NCI-H526 treated with DMSO at 0.1 percent for 48 hours (cell line): ENCODE measurements at places on chromosomes 2 and 18.

DNA sequence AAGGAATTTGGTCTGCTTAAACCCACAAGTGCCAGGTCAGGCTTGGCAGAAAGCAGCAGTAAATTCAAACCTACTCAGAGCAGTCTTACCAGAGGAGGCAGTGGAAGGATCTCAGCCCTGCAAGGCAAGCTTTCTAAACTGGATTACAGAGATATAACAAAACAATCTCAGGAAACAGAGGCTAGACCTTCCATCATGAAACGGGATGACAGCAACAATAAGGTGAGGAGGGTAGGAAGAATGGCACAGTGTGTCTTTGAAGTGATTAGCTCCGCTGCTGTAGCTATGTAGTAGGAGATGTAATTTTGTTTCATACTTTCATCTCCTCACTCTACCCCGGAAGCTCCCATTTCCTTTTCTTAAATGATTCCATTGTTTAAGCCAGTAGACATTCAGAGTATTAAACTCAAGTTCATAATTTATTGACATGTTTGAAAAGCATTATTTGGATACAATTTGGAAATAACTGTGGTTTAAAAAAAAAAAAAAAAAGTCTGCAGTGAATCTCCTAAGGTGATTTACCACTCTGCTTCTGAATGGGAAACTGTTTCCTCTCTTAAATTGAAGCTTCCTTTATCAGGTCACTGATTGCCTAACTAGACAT, 29.4 kb upstream of the DYSF start:
- DNase-seq = no peak

- no peak for DNase-seq
These were observed 1.6 kb downstream of the PDCD1 start for GRCh38 chr2:241857041-241857541.

- no peak for DNase-seq
These were observed 405.9 kb upstream of the HS6ST1 start for GRCh38 chr2:128724547-128724946.

- no peak for DNase-seq
These were observed 1518.1 kb upstream of the ZEB2 start for GRCh38 chr2:146038014-146038413.

DNA sequence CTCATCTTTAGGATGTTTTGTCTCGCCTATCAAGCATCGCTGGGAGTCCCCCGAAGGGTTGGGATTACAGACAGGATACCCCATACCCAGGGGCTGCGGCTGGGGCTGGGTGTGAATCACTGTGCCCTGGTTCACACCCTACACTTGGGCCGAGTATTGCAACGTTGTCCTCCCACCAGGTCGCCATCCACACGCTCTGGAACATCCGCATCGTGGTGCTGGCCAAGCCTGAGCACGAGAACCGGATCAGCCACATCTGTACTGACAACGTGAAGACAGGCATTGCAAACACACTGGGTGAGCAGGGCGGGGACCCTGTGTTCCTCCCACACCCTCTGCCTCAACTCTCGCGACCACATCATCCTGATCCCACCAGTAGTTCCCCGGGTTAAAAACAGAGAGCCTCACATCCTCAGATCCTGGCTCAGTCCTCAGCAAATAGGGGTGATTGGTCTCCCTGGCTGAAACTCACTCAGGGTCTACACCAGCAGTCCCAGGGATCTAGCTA, 87.3 kb upstream of the ATG16L1 start:
- DNase-seq = no peak

DNA sequence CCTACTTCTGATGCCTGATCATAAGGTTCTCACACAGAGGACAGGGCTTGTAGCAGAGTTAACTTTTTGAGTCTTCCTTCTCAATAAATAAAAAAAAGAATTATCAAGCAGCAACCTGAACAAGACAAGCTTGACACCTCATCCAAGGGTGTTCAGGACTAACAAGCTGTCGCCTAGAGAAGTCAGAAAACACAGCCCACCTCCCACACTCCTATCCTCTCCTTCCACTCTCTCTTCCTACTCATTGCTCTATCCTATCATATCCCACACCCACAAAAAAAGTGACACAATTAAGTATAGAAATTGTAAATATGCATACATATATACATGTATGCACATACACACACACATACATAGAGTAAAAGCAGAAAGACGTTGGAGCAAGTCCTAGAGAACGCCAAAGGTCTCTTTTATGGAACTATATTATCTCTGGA, 5.4 kb downstream of the NBAS start:
- DNase-seq = no peak

DNA sequence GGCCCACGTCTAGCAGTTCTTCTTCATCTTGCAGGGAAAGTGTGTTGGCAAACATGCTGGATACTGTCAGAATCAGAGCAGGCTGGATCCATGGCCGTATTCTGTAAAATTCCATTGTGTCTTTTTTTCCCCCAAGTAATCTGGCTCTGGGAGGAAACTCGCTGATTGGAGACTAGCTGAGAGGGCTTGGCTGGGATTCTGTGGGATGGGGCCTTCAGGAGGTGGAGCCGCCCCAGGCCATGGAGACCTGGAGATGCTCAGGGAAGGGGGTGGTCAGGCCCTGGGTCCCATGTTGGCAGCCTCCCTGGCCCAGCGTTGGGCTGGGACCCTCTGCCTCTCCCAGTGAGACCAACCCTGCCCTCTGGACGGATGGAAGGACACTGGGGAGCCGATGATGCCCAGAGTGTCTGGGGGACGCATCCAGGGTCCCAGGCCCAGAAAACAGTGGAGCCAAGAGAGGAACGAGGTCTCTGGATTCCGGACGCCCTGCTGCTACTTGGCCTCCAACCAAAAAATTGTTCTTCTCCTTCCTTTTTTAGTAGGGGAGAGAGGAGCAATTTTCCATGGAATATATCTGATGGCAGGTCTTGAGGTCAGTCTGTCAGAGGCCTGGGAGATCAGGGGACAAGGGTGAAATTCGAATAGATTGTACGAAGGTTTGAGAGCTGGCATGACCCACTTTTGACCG, 114.5 kb downstream of the AGAP1 start:
- no peak for DNase-seq

DNA sequence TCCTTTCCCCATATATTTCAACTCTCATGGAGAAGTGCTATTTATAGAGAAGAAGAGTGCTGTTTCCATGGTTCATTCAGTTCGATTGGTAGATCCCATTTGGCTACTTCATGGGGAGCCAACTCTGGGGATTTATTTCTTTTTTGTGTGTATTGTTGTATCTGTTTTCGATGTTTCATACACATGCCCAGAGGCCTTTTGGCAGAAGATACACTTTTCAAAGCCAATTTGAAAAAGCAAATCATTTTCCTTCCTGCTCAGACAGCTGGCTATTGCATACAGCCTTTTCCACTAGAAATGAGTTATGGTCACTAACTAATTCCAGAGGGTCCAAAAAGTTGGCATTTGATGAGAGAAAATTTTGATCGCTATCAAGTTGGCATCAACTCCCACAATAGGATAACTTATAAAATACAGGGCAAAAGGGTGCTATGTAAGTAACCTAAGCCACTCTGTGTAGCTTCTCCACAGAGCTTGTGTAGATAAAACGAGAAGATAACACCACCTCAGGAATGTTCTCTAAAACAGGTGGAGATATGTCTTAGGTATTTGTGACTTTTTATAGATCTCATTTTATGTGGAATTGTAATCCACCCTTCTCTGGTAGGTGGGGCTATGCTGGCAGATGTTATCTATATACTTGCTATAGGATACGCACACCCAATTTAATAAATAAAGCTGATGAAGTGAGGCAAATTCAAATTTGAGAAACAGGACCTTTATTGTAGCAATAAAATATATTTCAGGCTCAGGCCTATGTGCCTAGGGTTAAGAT, 798.5 kb downstream of the SATB2 start:
- no peak for DNase-seq

DNA sequence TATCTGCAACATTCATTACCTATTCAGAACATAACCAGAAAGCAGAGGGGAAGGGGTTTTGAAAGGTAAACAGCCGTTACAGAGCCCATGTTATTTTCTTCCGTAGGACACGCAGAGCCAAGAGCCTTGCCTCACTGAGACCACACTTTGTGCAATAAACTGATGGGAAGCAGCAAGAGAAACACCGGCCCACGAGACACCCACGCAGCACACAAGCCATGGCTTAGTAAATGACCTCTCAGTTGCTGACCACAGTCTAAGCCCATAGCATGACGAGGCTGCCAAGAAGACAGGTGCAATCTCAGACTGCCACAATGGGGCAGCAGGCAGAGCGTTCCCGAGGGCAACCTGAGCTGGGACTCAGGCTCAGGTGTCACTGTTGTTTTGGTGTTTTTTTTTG, 59.6 kb downstream of the CABYR start:
- no peak for DNase-seq

DNA sequence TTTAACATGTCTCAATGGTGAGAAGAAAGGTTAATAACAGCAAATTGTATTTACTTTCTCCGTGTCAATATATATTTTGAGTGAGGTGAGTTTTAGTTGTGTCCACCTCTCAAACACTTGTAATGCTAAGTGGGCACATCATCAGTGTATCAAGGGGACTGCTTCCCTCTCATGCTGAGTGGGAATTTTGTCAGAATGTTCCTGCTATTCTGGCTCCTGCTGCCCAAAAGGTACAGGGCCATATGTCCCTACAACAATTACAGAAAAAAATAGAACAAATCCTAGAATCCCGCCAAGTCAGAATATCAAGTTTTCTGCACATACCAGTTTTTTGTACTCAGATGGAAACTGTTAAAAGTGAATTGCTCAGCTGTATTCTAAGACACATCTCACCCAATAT, 5.4 kb upstream of the CERKL start:
- no peak for DNase-seq
